ENCODE measurements at places on chromosomes 1 and 21. TPM values are rescaled to one million over a fixed set of nuclear protein-coding genes. Genes with fewer than 3 reads are reported as not detected.

DNA sequence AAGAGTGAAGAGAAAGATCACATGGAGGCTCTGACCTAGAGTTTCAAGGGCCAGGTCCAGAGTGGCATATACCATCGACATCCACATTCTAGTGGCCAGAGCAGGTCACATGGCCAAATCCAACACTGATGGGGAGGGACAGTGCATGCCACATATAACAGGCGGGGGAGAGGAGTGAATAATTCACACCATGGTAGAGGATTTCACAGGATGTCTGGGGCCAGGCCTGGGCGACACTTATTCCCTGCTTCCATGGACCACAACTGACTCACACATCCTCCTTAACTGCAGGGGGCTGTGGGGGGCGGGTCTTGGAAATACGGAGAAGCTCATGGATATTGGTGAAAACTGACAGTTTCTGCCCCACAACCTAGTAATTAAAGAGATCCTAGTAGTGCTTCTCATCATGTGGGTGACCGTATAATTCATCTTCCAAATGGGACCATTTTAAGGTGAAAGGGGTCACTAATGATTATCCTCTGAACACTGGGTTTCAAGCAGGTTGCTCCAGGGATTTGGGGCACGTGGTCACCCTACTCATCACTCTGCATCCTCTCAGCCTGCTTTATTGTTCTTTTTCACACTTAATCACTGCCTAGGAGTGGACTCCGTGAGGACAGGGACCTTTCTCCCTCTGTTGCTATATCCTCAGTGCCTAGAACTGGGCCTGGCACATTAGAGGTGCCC is 44.0 kb downstream of the IGSF21 start:
- no peak for DNase-seq

- DNase-seq: peak; percentile 30
These were observed 10.1 kb upstream of the EXO1 start for GRCh38 chr1:241837901-241838300.

GRCh38 chr1:68973459-68974244 is 476.8 kb upstream of the DEPDC1 start:
- no peak for DNase-seq

- DNase-seq: no peak
These were observed 29.1 kb upstream of the PLA2G4A start for GRCh38 chr1:186799689-186800054.

DNA sequence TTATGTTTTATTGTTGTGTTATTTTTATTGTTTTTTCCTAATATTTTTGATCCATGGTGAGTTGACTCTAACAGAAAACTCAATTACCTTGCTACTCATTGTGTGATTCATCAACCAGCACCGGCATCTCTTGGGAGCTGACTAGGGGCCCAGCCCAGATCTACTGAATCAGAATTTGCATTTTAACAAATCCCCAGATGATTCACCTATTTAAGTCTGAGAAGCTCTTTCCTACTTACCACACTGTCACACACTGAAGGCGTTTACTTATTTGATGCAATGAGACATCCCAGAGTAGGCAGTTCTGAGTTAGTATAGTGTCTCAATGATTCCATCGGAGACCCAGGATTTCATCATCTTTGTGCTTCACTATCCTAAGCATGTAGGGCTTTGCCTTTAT is 416.6 kb downstream of the RWDD3 start:
- no peak for DNase-seq

DNA sequence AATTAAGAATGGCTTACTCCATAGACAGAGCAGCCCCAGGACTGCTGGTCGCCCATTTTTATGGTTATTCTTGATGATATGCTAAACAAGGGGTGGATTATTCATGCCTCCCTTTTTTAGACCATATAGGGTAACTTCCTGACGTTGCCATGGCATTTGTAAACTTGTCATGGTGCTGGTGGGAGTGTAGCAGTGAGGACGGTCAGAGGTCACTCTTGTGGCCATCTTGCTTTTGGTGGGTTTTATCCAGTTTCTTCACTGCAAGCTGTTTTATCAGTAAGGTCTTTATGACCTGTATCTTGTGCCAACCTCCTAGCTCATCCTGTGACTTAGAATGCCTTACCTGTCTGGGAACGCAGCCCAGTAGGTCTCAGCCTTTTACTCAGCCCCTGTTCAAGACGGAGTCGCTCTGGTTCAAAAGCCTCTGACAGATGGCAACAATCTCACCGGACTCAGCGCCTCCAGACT is 5.2 kb upstream of the AGPAT3 start:
- DNase-seq: no peak

GRCh38 chr1:69947837-69948236 is 257.5 kb downstream of the LRRC40 start:
- no peak for DNase-seq

GRCh38 chr1:8540261-8540941 is 222.5 kb downstream of the SLC45A1 start:
- DNase-seq: peak; percentile 74

- no peak for DNase-seq
These were observed 19.1 kb downstream of the COL24A1 start for GRCh38 chr1:86137436-86137835.

Gene SDCCAG8
- total RNA-seq: 34.3 TPM

Gene NID1
- total RNA-seq: 178 TPM

Gene CBS
- total RNA-seq: 30.4 TPM

Gene C1orf185
- total RNA-seq: not detected
